GM19239 (cell line): ENCODE measurements at places on chromosomes 7 and 10.

GRCh38 chr10:130029209-130029608 is 65.1 kb upstream of the EBF3 start:
- no peak for DNase-seq

DNA sequence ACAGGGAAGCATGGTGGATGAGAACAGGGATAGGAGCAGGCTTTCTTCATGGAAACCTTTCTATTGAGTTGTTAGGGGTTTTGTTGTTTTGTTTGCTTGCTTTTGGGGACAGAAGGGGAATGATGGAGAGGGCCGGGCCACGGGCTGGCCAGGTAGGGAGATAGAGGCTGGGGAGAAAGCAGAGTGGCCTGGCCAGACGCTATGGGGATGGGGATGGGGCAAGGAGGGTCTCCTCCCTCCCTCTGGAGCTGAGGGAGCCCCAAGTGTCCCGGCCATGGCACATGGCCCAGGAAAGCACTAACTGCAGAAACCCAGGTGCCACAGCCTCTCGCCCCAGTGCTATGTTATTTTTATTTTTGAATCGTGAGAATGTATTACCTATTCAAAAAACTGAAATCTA is 10.0 kb downstream of the AOC1 start:
- no peak for DNase-seq

- DNase-seq = no peak
Measured at GRCh38 chr7:37225285-37225969, 223.2 kb downstream of the ELMO1 start.

DNA sequence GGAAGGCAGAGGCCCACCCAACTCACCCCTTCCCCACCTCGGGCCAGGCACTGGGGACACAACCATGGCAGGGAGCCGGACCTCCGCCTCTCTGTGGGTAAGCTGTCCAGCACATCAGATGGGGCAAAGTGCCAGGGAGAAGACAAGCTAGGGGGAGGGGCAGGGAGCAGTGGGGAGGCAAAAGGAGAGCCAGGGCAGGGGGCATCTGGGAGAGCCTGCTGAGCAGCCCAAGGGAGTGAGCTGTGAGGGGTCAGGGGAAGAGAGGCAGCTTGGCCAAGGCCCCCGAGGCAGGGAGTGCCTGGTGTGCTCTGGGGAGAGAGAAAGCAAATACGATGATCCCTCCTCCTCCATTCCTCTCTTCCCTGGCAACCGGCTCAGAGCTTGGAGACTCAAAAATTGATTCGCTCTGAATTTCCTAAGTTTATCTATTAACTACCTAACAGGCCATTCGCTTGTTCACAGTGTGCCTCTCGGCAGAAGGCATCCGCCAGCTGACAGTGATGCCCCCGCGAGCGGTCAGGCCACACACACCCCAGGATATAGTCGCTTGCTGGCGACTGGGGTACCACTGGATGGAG is 4.5 kb downstream of the CAMK2B start:
- no peak for DNase-seq

- peak; percentile 44 for DNase-seq
Measured at GRCh38 chr7:32846630-32847225, 44.8 kb downstream of the KBTBD2 start.

GRCh38 chr7:135601182-135601581 is 43.5 kb downstream of the NUP205 start:
- no peak for DNase-seq

GRCh38 chr10:62106929-62107519 is 161.6 kb downstream of the RTKN2 start:
- DNase-seq = no peak

- peak; percentile 64 for DNase-seq
Measured at GRCh38 chr10:18659125-18659818, at the start of gene ARL5B. ARL5B (plus strand) TSS chr10:18659431; CDS start chr10:18659638, 207 bp downstream.

GRCh38 chr7:2471396-2471795 is 4.8 kb downstream of the GRIFIN start:
- DNase-seq = no peak

DNA sequence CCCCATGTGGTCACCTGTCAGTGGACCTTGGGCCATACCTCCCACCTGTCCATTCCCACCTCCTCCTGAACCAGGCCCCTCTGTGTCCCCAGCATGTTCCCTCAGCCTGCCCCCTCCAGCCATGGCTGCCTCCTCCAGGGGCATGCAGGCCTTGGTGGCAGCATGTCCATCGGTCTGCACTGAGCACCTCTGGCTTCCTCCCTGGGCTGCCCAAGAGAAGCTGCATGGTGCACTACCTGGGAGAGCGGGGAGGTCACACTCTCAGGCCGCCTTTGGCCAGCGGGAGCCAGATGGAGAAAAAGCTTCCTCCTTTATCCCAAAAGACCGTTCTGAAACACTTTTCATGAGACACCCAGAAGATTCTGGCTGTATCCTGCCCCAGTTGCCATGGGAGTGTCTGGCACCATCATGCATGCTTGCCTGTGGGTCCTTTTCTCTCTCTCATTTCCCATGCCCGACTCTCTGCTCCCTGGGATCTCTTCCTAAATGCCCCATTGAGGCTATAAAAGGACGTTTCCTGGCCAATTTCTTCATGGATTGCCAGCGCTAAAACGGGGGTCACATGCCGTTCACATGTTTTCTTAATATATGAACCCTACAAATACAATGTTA is 45.5 kb upstream of the MGMT start:
- no peak for DNase-seq

DNA sequence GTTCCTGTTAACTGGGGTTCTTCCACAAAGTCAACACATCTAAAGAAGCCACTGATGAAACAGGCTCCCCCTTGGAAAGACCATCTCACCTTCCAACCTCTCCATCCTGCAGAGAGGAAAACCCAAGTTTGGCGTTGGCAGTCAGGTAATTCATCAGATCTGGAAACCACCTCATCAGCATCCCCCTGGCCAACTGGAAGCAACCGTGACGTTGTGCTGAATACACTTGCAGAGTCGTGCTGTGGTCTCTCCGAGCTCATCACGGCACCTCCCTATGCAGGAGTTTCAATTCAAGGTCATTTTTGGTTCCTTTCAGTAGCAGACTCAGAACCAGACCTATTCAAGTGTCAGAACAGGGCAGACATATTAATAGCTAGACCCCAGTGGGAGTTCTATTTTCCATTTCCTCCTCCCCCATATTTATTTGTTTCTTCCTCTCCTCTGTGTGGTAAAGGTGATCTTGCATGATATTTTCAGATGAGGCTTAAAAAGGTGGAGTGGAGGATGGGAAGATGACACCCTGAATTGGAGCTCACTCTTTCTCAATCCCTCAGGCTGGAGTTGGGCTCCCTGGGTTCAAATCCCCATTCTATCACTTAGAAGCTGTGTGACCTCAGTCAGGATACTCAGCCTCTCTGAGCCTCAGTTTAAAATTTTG is 149.1 kb upstream of the ADO start:
- peak; percentile 20 for DNase-seq

GRCh38 chr7:130649004-130649790 is 19.4 kb downstream of the COPG2 start:
- DNase-seq = peak; percentile 22

- no peak for DNase-seq
Measured at GRCh38 chr7:34720289-34720688, 62.3 kb downstream of the NPSR1 start.

- DNase-seq = no peak
Measured at GRCh38 chr7:151410405-151411390, 860 bp upstream of the WDR86 start.

DNA sequence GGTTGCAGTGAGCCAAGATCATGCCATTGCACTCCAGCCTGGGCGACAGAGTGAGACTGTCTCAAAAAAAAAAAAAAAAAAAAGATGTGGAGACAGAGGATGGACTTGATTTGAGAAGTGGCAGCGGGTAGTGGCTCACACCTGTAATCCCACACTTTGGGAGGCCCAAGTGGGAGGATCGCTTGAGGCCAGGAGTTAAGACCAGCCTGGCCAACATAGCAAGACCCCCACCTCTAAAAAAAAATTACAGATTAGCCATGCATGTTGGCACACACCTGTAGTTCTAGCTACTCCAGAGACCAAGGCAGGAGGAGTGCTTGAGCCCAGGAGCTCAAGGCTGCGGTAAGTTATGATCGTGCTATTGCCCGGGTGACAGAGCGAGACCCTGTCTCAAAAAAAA is 24.3 kb upstream of the ASCC1 start:
- no peak for DNase-seq

DNA sequence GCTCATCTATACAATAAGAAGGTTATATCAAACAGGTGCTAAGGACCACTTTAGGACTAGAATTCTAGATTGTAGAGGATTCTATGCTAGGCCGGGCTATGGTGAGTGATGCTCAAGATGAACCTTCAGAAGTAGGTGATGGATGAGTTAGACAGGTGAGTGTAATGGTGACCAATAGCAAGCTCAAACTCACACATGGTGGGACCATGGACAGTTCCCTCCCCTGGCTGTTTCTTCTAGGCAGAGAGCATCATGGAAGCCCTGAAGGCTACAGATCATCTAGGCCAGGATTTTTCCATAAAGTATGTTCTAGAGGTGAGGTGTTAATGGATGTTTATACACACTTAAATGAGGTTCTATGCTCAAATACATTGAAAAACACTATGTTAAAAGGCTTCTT is 162.2 kb upstream of the WDR11 start:
- DNase-seq = no peak

DNA sequence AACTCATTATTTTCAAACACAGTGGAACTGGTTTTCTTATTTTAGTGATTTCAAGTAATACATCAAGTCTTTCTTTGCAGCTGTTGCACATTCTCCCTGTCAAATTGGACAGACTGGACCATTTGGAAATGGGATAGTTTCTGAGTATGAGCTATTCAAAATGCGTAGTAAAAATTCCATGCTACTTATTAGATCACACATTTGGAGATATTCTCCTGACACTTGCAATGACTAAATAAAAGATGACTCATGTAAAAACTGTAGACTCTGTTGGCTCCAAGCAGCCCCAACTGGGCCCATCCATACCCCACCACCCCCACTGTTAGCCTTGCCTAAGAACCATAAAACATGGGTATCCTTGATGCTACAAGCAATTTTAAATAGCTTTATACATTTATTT is 25.9 kb upstream of the BICC1 start:
- no peak for DNase-seq

DNA sequence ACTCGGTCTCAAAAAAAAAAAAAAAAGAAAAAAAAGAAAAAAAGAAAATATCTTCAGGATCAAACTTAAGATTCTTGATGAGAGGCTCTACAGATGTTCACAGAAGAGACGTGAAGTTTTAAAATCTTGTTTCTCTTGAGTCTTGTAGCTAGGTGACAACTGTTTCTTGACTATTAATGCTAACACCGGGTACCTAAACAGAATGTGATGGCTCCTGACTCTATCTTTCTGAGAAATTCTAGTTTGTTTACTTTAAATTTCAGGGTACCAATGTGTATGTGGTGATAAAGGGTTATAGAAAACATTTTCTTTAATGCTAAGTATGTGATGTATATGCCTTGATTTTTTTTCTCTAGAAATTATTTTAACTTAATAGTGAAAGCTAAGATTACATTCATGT is 61.0 kb downstream of the DAGLB start:
- no peak for DNase-seq

DNA sequence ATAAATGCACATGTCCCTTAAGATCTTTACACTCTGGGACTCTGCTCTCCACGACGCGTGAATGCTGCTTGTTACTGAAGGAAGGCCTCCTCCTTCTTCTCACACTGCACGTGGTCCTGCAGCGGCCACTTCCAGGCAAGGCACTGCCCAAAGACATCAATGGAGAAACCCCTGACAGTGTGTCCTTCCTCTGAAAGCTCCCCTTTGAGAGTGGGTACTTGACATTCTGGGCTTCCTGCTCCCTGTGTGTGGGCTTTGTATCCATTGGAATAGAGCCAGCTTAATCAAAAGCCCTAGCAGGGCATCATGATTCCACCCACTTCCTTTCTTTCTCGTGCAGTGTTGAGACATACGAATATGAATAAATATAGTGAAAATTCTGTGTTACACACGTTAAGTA is 69.7 kb upstream of the STK17A start:
- no peak for DNase-seq

DNA sequence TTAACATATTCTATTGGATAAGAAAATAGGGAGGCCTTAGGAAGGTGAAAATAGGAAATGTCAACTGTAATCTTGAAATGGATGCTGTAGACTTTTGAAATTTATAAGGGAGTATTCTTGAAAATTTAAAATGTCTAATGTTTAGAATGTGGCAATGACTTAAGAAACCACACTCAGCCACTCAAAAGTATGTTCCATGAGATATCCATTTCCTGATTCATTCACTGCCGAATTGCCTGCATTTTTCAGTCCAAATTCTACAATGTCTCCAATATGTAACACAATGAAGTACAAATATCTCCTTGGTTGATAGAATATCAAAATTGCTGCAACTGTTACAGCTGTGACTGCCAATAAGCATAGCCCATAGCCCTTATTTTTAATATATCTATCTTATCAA is 25.9 kb downstream of the PRKG1 start:
- no peak for DNase-seq

DNA sequence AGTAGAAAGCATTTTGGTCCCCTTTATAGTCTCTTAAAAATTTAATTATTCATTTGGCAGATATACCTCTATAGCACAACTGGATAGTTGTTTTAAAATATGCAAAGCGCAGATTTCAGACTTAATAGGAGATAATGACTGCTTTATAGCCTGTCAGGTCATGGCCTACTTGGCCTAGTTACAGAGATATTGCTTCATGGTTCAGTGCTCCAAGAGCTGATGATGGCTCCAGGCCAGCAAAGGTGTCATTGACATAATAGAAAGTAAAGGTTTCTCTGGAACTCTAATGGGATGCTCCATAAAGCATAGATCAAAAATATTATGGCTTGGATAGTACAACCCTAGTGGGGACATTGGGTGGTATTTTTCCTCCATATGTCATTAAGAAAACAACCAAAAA is 285.7 kb downstream of the NXPH1 start:
- DNase-seq = no peak

- DNase-seq = no peak
Measured at GRCh38 chr10:62826273-62826672, 10.1 kb upstream of the EGR2 start.

GRCh38 chr10:75166623-75166972 is 44.0 kb upstream of the VDAC2 start:
- DNase-seq = no peak

DNA sequence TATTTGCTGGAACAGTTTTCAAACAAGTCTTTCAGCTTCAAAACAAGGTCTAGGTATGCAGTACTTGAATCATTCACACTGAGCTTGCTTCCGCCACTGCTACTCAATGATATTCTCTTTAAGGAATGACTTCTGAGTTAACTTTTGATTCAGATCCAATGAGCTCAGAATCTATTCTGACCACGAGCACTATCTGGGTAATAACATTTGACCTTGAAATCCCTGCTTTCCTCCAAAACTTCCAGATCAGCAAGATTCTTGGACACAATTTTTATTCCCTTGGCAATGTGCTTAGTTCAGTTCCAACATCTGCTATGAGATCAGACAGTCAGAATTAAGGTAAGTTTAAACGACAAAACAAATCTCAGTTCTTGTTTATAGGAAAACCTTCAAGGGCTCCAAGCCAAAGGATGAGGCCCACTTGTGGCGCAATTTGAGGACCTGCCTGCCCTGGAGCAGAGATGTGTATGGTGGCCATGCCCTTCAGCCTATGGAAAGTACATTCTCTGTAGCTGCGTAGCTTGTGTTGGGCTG is 87.2 kb downstream of the RNF216 start:
- no peak for DNase-seq
